ENCODE measurements at places on chromosomes 7 and 10.

DNA sequence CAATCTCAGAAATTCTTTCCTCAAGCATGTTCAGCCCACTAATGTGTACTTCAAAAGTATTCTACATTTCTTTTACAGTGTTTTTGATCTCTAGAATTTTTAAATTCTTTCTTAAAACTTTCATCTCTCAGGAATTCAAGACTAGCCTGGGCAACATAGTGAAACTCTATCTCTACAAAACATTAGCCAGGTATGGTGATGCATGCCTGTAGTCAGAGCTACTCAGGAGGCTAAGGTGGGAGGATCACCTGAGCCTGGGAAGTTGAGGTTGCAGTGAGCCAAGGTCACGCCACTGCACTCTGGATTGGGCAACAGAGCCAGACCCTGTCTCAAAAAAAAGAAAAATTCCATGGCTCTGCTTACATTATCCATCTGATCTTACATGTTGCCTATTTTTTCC lies 5.0 kb upstream of the EGFR start:
- DNase-seq: no peak

GRCh38 chr7:21939136-21939857 lies 6.4 kb downstream of the CDCA7L start:
- peak; percentile 64 for DNase-seq

DNA sequence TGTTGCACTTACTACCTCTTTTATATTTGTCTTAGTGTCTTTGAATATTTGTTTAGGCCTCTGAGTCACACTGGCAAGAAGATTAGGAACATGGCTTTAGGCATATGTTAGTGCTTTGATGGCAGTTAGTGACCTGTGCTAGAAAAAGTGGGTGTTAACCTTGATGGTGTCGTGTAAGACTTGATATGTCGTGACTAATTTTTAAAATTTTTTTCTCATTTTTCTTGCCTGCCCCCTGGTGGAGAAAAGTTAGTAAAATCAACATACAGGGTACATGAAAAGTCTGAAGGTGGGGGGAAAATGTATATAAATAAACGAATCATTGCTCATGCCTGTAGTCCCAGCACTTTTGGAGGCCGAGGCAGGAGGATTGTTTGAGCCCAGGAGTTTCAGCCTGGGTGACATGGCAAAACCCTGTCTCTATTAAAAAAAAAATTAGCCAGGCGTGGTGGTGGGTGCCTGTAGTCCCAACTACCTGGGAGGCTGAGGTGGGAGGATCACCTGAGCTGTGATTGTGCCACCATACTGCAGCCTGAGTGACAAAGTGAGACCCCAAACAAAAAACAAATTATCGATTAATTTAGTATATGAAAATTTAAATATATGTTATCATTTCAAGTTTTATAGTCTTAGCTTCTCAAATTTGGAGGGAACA lies 44.6 kb downstream of the TAX1BP1 start:
- DNase-seq: peak; percentile 30

DNA sequence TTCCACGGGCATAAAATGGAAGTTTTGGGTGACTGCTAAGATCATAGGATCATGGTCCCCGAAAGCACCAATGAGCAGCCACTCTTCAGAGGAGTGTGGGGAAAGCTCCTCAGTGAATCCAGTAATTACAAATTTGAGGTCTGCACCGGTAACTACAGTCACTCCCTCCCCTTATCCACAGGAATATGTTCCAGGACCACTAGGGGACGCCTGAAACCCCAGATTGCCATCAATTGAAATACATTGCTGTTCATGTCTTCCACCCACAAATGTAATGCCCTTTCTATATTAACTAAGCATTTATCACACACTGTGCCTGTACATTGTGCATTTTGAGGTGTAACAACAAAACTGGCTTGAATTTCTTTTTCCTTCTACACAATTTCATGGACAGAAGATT lies 447.9 kb upstream of the PFKP start:
- no peak for DNase-seq

DNA sequence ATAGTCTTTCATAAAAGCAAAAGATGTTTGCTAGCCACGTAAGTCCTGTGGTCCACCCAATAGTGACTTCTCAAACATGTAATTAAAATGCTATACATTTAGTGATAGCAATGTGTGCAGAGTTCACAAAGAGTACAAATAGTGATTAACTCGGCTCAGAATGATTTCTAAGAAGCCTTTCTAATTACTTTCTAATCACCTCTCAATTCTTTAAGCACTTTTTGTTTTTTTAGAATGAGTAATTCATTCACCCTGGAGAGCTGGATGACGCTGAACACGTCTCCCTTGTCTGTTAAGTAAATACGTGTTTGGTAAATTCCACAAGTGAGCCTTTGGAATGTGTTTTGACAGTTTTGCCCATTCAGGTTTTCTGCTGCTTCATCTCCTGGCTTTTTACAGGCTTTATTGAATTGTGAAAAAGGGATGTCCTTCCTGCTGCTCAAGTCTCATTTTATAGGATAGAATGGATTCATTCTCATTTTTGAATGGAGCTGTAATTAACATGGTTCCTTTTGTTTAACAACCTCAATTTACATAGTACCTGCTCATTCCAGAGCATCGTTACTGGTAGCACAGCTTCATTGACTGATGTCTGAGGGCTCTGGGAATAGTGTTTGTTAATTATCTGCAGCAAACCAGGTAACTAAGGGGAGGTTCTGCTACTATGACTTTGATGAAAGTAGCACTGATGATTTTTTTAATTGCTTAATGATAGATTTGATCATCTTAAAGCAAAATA lies 212.1 kb downstream of the VTI1A start:
- no peak for DNase-seq

DNA sequence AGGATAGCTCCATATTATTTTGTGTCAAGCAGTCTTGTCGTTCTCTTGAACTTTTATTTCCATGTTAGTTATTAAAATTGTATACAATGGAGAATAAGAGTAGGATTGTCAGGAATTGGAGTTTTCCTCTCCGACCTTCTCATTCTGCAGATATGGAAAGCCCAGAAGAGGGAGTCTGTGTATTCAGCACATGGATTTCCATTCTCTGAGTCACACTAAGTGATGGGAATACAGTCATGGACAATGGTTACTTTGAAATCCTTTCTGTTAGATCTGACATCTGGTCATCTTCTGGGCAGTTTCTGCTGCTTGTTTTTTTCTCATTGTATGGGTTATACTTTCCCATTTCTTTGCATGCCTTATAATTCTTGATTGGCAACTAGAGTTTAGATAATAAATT lies 5.0 kb upstream of the TASOR2 start:
- DNase-seq: no peak

DNA sequence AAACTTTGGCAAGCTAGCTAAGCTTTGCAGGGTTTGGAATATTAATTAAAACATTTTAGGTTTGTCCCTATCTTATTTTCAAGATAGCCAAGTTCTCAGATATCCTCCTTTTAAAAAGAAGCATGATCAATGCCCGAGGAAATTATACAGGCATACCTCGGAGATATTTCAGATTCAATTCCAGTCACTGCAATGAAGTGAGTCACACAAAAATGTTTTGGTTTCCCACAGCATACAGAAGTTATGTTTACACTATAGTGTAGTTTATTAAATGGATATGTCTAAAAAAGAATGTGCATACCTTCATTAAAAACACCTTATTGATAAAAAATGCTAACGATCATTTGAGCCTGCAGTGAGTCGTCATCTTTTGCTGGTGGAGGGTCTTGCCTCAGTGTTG lies 382.9 kb upstream of the NPVF start:
- no peak for DNase-seq

DNA sequence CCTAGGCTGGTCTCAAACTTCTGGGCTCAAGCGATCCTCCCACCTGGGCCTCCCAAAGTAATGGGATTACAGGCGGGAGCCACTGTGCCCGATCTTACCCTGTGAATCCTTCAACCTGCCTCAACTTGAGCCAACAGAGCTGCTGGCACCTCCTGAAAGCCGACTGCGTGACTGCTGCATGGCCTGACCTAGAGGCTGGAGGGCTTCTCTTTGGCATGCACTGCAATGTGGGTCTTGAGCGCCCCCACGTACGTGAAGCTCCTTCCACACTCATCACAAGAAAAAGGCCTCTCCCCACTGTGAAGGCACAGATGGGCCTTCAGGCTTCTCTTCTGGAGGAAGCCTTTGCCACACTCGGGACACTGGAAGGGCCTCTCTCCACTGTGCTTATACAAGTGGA lies 12.9 kb upstream of the ZNF786 start:
- no peak for DNase-seq

GRCh38 chr7:12210179-12211053 lies 678 bp upstream of the TMEM106B start:
- no peak for DNase-seq

GRCh38 chr10:90179696-90180407 lies 478.5 kb downstream of the KIF20B start:
- no peak for DNase-seq

DNA sequence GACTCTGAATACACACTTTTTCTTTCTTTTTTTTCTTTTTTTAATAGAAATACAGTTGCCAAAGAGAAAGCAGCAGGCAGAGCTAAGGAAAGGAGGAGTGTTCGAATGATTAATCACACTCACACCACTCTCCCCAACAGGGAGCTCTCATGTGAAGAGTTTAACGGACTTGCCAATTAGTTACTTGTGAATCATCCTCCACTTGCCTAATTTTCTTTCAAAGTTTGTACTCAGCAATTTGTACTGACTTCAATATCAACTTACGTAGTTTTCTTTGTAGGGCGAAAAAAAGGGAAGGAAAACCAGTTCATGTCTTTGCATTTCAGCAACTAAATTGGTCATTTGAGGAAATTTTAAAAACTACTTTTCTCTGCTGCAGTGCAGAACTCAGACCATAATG lies 109.2 kb downstream of the PIP4K2A start:
- no peak for DNase-seq
